ENCODE measurements at places on chromosomes 6 and 20.
A peak's percentile ranks its signal among the peaks of the same experiment; 100 is the strongest.

DNA sequence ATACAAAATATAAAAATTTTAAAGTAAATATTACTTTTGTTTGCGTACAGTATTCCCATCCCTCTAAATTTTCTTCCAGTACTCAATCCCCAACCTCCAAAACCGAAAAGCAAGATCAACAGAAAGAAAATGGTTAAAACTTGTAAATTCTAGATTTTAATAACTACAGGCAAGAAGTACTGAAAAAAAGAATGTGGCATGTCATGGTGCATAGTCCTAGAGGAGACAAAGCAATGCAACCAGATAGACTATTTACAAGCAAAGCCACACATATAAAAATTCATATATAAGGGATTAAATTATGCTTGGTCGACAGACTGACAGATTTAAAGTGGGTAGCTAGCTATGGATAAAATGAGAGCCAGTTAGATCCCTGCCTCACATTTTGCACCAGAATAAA, 56.5 kb upstream of the HFE start:
- DNase-seq = peak; percentile 38

DNA sequence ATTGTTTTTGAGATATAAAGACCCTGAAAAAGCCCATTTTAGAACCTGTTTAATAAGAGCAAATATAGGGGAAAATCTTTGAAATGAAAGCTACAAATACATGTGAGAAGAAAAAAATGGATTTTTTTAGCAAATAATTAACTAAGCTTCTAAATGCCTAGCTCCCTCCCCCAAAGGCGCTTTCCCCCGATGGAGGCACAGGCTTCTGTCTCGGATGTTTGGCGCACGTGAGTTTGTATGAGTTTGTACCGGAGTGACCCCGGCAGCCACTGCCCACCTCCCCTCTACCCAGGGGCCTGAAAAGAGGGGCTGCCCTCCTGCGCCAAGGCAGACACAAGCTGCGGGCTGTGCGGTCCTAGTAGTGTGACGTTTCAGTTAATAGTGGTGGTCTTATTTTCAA, 50.4 kb upstream of the TMEM181 start:
- DNase-seq = no peak

DNA sequence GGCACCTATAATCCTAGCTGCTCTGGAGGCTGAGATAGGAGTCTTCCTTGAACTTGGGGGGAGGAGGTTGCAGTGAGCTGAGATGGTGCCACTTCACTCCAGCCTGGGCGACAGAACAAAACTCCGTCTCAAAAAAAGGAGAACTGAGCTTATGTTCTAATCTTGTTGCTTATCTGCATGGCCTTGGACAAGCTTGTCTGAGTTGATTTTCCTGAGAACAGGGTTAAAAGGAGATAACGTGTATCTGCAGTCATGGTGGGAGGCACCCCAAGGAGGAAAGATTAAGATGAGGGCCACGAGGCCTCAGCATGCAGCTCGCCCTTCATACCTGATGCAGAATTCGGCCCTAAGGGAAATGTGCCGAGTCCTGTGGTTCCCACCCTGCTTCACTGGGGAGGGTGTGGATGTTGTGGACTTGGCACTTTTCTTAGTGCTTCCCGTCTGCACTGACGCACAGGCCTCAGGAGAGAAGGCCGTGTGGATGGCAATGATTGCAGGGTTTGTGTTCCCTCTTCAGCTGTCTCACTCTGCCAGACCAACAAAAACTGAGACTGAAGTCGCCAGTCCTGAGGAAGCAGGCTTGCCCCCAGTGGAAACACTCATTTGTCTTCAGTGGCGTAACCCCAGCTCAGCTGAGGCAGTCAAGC, 56.3 kb downstream of the EZR start:
- no peak for DNase-seq

DNA sequence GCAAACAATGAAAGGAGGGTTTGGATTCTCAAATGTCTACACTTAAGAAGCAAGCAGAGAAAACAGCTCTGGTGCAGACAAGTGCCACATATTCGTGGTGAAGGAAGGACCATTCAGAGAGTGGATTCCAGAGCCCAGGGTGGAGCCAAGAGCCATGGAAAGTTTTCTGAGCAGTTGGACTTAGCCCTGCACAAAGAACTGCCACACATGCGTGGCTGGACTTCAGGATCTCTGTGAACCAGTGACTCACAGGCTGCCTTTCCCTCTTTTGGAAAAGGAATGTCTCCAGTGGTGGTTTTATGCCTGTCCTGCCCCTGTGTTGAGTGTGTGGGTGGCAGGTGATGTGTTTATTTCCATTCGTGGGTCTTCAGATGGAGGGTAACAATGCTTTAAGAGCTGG, 489.5 kb downstream of the CDH26 start:
- DNase-seq = no peak

- DNase-seq = no peak
Observed at GRCh38 chr6:170449835-170450753, 103.0 kb downstream of the PSMB1 start.

DNA sequence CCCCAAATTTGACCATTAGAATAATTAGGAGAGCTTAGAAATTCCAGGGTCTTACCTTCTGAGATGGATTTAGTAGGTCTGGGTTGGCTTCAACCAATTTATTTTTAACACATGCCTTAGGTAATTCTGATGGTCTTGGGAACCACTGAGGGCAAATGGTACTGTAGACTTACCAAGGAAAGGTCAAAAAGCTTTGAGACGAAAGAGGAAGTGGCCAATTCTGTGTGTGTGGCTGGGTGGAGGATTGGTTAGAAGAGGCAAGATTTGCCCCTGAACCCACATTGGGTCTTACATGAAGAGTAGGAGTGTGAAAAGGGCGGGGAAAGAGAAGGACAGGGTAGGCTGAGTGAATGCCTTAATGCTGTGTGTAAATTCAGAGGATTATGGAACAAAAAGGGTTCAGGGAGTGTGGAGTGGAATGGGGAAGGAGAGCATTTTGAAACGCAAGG, 2.7 kb downstream of the ITCH start:
- DNase-seq = peak; percentile 32

GRCh38 chr6:41680182-41680965, 42.1 kb downstream of the MDFI start:
- DNase-seq = no peak

DNA sequence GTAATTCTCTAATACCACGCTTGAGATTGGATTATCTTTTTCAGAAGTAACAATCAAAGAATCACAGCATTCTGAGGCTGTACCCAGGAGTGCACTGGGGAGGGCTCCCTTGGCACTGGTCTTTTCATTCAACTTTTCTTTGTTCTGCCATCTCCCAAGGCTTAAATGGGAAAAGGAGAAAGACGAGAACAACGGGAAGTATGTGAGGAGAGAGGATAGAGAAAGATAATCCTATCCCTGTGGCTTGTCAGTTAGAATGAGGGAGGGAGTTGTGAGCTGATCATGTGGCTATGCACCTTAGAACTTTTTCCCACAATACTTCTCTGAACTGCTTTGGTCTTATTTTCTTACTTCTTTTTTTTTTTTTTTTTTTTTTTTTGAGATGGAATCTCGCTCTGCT, 83.1 kb downstream of the CAP2 start:
- DNase-seq = no peak

- DNase-seq = no peak
Observed at GRCh38 chr6:17202526-17202925, 78.6 kb upstream of the RBM24 start.

GRCh38 chr6:28980137-28980851, 24.8 kb downstream of the ZNF311 start:
- no peak for DNase-seq

DNA sequence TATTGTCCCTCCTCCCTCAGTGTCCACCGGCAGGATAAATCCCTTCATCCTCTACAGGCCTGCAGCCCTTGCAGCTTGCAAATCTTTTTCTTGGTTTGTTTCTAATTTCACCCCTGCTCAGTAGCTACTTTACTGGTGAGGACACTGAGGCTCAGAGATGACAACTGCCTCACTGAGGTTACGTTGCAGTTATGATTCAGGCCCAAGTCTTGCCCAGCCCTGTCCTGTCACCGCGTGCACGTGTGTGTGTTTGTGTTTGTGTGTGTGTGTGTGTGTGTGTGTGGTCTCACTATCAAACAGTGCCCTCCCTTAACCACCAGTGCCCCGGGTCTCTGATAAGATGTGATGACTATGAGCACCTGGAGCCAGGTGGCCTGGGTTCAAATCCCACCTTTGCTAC, 21.1 kb downstream of the FAM110A start:
- DNase-seq = no peak

- DNase-seq = no peak
Observed at GRCh38 chr6:44052419-44053023, 74.7 kb downstream of the MRPL14 start.

DNA sequence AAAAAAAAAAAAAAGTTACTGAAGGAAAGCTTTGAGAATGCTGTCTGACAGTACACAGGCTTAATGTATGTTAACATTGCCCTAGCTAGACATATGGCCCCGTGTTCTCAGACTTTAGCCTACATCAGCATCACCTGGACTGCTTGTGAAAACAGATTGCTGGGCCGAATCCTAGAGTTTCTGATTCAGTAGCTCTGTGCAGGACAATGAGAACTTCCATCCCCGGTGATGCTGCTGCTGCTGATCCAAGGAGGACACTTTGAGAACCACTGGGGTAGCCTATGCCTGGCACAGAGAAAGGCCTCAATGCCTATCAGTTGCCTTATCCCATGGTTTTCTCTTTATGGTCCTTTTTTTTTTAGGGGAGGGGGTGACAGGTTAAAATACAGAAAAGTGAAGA, 1.6 kb downstream of the HCK start:
- no peak for DNase-seq

DNA sequence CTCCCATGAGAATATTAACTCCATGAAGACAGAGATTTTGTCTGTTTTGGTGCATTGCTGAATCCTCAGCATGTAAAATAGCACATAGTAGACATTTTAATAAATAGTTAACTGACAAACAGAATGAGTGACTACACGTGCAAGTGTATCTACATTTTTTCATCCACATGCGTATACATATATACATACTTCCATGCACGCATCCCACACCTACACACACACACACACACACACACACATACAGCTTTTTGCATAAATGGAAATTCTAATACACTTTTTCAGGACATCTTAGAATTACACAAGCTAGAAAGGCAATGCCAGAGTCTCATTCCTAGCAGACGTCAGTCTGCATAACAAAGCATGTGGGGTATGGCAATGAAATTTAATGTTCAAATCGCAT, 139.7 kb upstream of the LRFN2 start:
- DNase-seq = no peak

DNA sequence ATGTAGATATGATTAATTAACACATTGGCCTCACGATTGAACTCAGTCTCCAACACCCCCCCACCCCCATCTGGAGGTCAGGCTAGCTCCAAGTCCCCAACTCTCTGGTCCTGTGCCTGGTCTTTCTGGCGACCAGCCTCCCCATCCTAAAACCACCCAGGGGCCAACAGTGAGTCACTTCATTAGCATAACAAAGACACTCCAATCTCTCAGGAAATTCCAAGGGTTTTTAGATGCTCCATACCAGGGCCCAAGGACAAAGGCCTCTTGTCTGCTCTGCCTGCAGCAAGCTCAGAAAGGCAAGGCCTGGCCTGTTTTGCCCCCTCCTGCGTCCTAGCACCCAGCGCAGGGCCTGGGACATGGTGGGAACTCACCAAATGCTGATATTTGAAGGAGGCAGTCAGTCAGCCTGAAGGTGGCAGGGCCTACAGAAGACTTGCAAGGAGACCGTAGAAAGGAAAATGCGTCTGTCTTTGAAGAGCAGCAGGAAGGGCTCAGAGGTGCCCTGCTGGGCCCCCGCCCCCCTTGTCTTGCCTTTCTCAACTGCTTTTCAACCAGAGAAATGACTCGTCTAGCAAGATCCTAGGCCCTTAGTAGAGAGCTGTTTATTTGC, 184.7 kb downstream of the CDH4 start:
- no peak for DNase-seq

- DNase-seq = peak; percentile 19
Observed at GRCh38 chr6:38436726-38437465, 202.8 kb downstream of the BTBD9 start.

GRCh38 chr6:168906391-168906790, 347.3 kb downstream of the THBS2 start:
- DNase-seq = no peak

GRCh38 chr20:45459606-45460005, 9.9 kb upstream of the WFDC2 start:
- DNase-seq = no peak

DNA sequence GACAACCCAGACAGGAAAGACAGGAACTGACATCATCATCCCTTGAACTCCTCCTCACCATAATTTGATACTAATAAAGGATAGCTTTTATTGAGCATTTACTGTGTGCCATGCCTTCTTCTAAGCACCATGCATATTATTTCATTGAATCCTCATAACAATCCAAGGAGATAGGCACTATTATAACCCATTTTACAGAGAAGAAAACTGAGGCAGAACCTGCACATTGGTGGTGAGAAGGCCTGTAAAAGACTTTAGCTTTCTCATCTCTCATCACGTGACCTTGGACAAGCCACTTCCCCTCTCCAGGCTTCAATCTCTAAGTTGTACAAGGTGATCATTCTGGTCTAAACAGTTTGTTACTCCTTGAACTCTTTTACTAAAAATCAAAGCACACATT, 34.5 kb upstream of the PREX1 start:
- no peak for DNase-seq

DNA sequence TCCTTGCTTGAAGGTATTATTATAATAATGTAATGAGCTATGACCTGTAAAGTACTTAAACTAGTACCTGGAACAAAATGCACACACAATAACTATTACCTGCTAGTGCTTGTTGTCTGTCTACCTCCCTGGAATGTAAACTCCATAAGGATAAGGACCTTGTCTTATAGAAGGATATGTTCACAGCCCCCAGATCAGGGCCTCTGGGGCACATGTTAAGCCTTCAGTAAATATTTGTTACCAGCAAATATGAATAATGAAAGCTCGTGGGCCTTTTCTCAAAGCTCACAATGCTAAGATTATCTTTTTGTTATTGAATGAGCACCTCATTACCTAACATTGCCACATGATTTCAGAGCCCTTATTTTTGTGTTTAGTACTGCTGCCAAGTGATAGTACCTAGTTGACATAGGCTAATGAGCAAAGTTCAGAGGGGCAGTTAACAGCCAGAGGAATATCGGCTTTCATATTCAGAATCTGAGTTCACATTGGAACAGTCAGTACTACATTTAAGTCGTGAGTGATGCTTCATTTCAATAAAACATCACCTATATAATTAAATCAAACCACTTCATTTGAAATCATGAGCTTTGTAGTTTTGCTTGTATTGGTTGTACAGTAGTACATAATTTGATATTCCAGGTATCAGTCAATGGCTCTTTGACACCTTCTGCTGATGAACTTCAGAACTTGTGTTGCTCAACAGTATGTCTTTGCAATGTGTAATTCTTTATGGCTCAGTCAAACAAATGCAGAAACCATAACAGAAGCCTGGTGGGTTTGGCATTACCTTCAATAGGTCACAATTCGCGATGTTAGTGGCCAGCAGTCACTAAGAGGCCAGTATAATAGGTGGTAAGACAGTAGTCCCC, 11.8 kb upstream of the SMLR1 start:
- no peak for DNase-seq

GRCh38 chr6:110034667-110035036, 56.5 kb downstream of the GPR6 start:
- no peak for DNase-seq

DNA sequence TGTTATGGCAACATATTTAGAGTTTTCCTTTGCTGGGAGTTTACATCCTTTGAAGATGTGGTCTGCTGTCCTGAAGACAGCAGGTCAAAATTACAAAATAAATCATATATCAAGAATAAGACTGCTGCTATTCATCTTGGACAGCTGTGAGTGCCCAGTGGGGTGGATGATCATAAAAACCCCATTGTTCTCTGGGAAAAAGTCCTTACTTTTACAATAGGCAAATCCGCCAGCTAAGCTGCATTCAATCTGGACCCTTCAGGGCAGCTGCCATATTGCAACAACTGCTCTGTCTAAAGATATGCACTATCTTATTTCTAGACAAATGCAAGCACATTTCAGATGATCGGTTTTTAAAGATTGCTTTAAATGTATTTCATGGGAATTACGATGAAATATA, 19.4 kb downstream of the CASS4 start:
- no peak for DNase-seq

Measured in activated CD4-positive, alpha-beta T cell treated with anti-CD3 and anti-CD28 coated beads, Interleukin-2, Interleukin-4, amounts not matched to agents 100 ng/mL and 50 ng/mL, durations not matched to agents 16 hours and 8 hours (primary cell).